Renal cortex interstitium (tissue), 15 donors: ENCODE measurements at places on chromosomes 16 and 17. TPM values are rescaled to one million over a fixed set of nuclear protein-coding genes. Genes with fewer than 3 reads are reported as not detected.

The DYNLRB2 gene
- polyA plus RNA-seq: 7.5 TPM

The C16orf86 gene
- polyA plus RNA-seq: 2.9 TPM

The GPRC5C gene
- 115 TPM for polyA plus RNA-seq

The SLC2A4 gene
- 2.7 TPM for polyA plus RNA-seq

The FOXN1 gene
- polyA plus RNA-seq: 0.49 TPM

The TM4SF5 gene
- 2.8 TPM for polyA plus RNA-seq

DNA sequence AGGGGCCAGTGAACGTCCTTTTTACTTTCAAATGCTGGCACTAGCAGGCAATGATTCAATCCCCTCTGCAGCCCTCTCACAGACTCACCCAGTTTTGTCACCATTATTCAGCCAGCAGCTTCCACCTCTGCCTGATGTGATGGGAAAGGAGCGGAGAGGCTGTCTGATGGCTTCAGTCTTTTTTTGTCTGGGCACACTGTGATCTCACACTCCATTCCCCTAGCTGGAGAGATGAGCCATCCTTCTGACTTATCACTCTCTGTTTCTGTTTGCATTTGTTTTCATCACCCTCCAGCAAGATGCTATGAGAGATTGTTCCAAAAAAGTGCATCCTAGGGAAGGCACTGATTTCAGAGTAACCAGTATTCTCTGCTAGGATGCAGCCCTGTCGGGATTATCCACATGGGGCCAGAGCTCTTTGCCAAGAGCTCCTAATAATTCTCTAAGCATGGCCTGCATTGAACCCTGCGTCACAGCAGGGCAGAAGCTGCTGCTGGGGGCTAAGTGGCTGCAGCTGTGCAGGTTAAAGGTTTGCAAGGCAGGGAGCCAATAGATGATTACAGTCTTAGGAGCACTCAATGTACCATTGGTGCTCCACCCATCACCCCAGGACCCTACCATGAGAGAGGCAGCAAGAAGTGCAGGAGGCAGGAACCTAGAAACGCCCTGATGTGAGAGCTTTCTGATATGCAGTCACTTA is 236.1 kb upstream of the C16orf82 start:
- DNase-seq: no peak

GRCh38 chr16:80074329-80074728 is 466.5 kb upstream of the DYNLRB2 start:
- no peak for DNase-seq

DNA sequence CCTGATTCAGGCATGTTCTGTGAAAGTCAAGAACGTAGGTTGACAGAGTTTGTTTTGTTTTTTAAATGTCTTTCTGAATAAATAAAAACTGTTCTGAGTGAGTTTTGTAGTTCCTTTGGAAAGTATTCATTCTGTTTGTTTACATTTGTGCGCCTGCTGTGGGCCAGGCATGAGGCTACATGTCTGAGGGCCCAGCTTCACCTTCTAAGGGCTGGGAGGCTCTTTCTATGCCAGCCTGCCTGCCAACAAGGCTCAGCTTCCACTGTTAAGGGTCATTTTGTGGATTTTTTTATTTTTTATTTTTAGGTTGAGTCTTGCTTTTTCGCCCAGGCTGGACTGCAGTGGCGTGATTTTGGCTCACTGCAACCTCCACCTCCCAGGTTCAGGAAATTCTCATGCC is 6.1 kb downstream of the WWOX start:
- DNase-seq: no peak

GRCh38 chr16:19071811-19072777 is 4.7 kb downstream of the COQ7 start:
- DNase-seq: no peak

- DNase-seq: peak; percentile 16
These were observed 71.0 kb downstream of the RBBP6 start for GRCh38 chr16:24610416-24610755.
